ENCODE measurements at places on chromosomes 2 and 18.

DNA sequence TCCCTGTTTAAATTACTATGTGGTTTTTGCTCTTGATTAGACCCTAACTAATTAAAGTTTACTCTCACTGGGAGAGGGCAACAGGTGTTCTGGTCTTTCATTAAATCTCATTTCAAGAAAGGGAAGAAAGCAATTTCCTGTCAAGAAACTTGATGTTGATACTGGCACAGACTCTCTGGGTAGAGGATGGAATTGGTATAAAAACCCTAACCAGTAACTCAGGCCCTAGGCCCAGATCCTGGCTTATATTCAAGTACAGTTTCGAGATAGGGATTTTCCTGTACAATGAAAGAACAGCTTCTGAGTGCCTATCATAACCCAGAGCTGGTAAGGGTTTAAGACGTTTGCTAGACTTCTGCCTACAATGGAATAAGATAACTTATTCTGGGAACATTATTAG lies 61.6 kb upstream of the ACYP2 start:
- DNase-seq = no peak

GRCh38 chr2:28702415-28702861 lies 49.2 kb upstream of the PPP1CB start:
- no peak for DNase-seq

DNA sequence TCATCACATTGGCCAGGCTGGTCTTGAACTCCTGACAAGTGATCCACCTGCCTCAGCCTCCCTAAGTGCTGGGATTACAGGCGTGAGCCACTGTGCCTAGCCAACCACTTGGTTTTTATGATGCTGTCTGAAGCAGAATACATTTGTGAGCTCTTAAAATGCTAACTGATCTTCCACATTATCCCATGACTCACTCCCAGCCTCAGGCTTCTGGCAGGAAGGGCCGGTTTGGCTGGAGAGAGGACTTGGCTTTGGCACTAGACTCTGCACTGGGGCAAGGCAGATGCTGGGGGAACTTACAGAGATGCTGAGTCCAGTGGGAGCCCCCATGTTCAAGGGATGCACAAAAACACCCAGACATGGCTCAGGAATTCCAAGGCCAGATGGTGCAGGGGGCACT lies 40.5 kb upstream of the SH3BP4 start:
- no peak for DNase-seq

DNA sequence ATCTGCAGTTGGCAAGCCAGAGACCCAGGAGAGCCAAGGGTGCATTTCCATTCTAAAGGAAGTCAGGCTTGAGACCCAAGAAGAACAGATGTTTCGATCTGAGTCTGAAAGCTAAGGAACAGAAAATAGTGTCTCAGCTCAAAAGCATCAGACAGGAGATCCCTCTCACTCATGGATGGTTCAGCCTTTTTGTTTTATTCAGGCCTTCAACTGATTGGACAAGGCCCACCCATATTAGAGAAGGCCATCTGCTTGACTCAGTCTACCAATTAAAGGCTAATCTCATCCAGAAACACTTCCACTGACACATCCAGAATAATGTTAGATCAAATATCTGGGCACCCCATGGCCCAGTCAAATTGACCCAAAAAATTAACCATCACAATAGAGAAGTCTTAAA lies 255.0 kb downstream of the TXNL1 start:
- no peak for DNase-seq
